Activated CD4-positive, alpha-beta T cell treated with anti-CD3 and anti-CD28 coated beads, Interleukin-2, amount 50 U/mL, for 4 hours (primary cell): ENCODE measurements at places on chromosomes 16 and 17.

- DNase-seq = peak; percentile 9
Measured at GRCh38 chr17:20156196-20157000, 147.2 kb downstream of the SPECC1 start.

- no peak for DNase-seq
Measured at GRCh38 chr17:17057057-17057551, 14.8 kb downstream of the MPRIP start.

- DNase-seq = no peak
Measured at GRCh38 chr16:11160676-11161115, 95.3 kb downstream of the SOCS1 start.

DNA sequence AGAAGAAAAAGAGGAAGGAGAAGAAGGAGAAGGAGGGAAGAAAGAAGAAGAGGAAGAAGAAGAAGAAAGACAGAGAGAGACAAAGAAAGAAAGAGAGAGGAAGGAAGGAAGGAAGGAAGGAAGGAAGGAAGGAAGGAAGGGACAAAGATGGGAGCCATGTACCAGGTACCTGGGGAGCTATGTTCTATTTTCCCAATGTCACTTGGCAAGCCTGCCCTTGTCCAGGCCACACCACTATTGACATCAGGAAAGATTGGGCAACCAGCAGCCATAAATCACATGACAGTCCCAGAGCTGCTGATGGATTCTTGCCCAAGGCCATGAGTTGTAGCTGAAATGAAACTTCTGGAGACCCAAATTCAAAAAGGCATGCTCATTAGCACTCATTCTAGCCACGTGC is 2.7 kb upstream of the CES1 start:
- no peak for DNase-seq

DNA sequence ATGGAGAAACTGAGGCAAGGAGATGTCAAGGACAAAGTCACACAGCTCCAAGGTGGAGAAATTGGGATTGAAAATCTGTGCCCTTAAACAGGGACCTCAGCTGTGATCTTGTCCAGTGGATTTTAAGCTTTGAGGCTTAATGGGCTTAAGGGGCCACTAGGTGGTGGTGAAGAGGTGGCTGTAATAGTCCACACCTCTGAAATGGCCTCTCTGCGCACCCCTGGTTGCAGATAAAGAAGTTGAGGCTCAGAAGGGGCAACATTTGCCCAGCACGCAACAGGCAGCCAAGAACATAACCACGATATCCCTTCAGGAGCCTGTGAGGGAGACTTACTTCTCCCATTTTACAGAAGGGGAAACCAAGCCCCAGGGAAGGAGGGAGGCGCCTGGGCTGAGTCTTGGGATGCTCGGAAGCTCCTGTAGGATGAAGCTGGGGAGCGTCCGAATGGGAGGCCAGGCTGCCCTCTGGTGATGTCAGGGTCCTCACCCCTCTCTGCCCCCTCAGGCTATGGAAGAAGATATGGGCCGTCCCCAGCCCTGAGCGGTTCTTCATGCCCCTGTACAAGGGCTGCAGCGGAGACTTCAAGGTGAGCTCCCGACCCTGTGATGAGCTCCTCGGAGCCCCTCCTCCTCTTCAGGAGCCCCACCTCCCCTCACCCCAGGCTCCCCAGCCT is 43.7 kb downstream of the IL21R start:
- no peak for DNase-seq

DNA sequence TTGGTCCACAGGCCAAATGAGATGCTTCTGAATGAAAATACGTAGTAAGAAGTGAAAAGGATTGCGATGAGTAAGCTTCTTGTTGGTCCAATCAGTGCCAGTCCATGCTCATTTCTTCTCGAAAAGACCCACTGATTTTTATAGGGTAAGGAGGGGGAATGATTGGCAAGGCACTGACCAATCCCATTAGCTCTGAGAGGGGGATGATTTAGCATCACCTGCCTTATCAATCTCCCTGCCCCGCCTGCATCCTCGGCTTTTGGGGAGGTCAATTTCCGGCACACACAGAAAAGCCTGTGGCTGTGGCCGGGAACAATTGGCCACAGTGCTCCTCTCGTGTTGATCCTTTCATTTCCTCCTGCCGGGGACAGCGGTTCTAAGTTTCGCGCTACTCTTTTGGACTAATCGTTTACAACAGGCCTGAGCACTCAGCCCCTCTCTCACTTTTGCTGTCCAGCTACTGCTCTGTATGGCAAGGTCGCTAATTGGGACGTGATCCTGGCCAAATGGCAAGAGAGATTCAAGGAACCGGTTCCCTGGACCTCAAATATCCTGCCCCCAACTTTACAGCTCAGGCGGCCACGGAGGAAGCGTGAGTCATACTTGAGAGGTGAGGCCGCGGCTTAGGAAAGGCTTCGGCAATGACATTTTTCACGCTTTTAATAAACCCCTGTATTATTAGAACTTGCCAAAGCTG is 43.1 kb downstream of the TBX4 start:
- DNase-seq = no peak

DNA sequence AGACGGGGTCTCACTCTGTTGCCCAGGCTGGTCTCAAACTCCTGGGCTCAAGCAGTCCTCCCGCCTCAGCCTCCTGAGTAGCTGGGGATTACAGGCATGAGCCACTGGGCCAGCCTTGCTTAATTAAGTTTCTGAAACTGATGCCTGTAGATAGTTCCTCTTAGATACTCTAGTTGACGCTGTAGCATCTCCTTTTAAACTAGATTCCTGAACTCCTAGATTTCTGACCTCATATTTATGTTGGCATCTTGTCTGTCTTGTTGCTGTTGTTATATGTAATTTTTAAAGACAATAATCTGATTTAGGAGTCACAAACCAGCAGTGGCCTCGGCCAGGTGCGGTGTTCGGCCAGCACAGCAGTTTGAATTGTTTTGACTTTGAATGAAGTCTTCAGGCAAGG is 37.5 kb downstream of the DHRS7B start:
- no peak for DNase-seq

- no peak for DNase-seq
Measured at GRCh38 chr17:56549501-56549900, 44.0 kb upstream of the NOG start.

GRCh38 chr16:80968386-80969113 is 38.1 kb downstream of the CMC2 start:
- DNase-seq = no peak

GRCh38 chr17:45813048-45813725 is 29.1 kb downstream of the CRHR1 start:
- DNase-seq = no peak

GRCh38 chr17:869086-869485 is 86.9 kb downstream of the MRM3 start:
- no peak for DNase-seq

GRCh38 chr16:77273-77806 is 685 bp upstream of the MPG start:
- DNase-seq = peak; percentile 5

DNA sequence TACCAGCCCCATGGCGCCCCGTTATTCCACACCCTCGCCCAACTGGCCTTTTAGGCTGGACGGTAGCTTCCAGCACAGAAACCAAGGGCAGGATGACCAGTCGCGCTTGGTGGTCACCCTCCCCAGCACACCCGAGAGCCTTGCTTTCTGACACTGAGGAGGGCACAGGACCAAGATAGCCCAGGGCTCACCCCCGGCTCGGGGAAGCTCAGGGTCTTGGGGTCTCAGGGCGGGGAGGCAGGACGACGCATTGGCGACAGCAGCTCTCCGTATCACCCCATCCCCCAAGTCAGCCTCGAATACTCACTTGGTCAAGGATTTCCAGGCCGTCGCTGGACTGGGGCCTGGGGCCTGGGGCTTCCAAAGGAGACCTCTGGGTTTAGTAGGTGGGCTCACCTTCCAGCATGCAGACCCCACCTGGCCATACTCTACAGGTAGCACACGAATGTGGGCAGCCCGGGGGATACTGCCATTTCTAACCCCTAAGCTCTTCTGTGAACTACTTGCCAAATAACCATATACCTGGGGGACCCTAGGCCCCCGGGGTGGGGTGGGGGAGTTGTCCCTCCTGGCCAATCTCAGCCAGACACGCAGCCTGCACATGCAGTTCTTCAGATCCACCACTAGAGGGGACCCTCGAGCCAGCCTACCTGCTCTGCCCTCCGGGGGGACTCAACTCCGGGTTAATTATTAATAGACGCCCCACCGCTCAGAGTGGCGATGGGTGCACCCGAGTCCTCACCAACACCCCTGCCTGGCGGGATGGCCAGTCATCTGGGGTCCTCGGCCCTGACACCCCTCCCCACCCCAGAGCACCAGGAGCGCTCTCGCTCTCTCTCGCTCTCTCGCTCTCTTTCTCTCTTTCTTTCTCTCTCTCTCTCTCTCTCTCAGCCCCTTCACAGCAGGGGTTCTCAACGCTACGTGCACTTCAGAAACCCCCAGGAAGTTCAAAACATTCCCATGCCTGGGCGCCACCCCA is 30.0 kb downstream of the TBC1D16 start:
- peak; percentile 47 for DNase-seq
